ENCODE measurements at places on chromosomes 2 and 18.

GRCh38 chr18:43034683-43035500 is 80.6 kb downstream of the RIT2 start:
- no peak for DNase-seq

DNA sequence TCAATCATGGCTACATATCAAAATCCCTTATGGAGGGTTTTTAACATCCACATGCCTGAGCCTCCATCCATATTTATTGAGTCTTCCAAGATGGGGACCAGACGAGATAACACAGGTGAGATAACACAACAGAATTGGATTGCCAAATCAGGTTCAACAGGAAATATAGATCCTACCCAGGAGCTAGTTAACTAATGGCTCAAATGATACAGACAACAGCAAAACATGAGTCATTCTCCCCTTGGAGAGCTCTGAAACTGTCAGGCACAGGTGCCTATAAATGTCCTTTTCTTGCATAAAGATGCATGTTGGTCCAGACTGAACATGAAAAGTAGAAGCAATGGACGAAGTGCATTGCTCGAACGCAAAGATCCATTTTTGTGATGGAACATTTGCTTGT is 202.2 kb downstream of the CDH20 start:
- no peak for DNase-seq

GRCh38 chr2:74428675-74429074 is 7.1 kb downstream of the WDR54 start:
- DNase-seq, result no peak

- DNase-seq, result no peak
Measured at GRCh38 chr18:23683671-23684070, 5.6 kb upstream of the LAMA3 start.

All from activated CD4-positive, alpha-beta T cell treated with anti-CD3 and anti-CD28 coated beads, Interleukin-2, amount 50 U/mL, for 16 hours (primary cell).